ENCODE measurements at places on chromosomes 1 and 21.

GRCh38 chr1:200628223-200628881 is 7.8 kb upstream of the KIF14 start:
- no peak for DNase-seq

DNA sequence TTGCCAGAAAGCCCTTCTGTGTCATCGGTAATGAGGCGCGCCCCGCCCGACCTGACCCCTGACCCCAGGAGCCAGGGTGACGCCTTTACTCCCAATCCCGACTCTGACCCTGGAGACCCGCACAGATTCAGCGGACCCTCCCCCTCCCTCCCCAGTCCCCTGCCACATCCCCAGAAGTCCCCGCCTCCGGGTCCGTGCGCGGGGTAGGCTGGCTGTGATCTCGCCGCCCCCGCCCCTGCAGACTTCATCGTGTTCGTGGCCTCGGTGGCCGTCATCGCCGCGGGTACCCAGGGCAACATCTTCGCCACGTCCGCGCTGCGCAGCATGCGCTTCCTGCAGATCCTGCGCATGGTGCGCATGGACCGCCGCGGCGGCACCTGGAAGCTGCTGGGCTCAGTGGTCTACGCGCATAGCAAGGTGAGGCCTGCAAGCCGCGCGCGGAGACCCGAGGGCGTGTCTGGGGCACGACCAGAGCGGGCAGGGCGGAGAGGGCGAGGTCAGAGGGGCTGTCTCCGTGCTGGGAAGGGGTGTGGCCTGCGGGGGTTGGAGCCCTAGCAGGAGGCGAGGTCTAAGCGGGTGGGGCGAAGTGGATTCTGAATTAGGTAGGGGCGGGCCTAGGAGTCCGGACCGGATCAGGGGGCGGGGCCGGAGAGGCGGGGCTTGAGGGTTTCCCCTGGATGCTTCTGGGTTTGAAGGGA is 34.8 kb downstream of the KCNQ4 start:
- DNase-seq: peak; percentile 71

DNA sequence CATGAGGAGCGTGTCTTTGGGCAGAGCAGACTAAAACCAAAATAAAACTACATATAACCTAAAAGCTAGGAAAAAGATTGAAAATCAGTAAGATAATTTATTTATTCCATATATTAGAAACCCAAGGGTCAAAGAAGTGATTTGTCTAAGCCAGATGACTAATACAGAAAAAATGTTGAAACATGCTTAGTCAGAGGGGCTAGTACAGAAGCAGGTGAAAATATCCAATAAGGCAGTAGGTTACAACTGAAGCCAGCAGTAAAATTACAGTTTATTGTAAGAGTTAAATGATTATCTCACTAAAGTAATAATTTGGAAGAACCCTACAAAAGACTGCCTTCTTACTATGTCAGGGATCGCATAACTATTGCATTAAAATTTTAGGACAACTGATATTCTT is 1190.9 kb upstream of the PRMT6 start:
- DNase-seq: no peak

DNA sequence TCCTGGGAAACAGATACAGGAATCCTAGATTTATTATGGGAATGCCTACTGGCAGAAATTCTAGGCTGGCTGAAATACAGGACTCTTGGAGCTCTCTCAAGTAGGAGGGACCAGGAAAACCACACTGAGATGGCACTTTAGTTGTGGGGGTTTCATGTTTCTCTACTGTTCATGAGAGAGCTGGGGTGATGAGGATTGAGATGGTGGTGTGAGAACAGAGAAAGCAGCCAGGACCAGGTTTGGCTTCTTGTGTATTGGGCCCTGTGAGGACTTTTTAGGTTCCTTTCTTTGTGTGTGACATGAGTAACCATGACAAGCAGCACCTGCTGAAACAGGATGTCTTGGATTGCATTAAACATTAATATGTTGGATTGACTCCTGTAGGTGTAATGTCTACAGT is 4.9 kb downstream of the ARID1A start:
- no peak for DNase-seq

DNA sequence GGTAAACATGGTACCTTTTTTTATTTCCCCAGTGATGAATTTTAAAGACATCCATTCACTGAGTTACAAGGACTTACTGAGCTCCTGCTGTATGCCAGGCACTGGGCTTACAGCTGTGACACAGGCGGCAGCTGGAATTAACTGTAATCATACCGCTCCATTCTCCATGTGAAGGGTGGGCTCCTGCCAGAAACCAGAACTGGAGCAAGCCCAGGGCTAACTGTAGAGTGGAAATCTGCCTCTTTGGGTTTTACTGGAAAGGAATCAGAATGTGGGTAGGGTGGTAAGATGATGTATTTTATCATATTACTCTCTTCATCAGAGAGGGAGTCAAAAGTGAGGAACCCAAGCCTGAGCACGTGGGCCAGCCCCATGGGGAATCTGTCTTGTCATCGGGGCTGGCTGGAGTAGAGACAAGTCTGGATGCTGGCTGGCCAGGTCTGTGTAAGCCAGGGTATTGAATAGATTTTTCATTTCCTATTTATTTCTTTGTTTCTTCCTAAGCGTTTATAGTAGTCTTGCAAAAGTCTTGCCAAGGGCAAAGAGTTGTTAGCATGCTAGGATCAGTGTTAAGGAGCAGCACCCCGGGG is 21.5 kb downstream of the FGGY start:
- DNase-seq: no peak

DNA sequence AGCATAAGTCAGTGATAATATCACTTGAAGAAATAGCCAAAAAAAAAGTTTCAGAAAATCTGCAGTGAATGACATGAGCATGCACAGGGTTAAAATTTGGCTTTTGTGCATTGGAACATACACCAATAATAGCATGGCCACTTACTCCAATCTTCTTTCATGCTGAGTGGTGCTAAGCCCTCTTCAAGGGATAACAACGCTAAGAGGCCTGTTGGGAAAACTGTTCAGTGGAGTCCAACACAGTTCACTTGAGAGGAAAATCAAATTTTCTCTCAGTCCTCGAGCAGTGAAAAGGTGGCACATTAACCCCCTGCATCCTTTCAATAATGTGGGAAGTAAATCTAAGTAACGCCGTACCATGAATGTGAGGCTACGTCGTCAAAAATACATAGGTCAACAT is 264.7 kb downstream of the SPATA17 start:
- DNase-seq: no peak

- peak; percentile 42 for DNase-seq
These were observed 258.3 kb downstream of the TOMM20 start for GRCh38 chr1:234870020-234870981.

GRCh38 chr1:1157426-1157913 is 16.2 kb upstream of the TTLL10 start:
- DNase-seq: peak; percentile 80

DNA sequence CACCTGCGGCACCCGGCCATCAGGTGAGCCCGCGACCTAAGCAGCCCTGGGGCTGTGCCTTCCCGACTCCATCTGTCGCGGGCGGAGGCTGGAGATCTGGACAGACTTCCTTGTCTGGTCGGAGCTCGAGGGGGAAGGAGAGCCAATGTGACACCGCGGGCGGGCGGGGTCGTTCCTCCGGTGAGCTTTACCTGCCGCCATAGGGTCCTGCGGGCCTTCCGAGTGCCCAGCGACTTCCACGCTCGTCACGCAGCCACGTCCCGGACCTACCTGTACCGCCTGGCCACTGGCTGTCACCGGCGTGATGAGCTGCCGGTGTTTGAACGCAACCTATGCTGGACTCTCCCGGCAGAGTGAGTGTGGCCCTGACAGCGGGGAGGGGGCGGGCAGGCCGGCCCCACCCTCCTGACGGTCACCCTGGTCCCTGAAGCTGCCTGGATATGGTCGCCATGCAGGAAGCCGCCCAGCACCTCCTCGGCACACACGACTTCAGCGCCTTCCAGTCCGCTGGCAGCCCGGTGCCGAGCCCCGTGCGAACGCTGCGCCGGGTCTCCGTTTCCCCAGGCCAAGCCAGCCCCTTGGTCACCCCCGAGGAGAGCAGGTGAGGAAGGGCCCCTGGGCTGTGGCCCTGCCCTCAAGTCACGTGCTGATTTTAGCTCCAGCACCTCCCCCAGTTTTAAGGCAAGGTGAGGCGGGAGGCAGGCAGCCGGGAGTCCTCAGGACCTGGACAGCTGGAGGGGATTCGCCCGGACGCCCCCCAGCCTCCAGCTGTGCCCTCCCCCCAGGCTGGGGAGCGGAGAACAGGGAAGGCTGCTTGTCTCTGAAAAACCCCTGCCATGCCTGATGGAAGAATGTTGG is 1.1 kb downstream of the PUSL1 start:
- DNase-seq: no peak

- no peak for DNase-seq
These were observed 91.1 kb downstream of the SLC44A5 start for GRCh38 chr1:75519651-75520427.

DNA sequence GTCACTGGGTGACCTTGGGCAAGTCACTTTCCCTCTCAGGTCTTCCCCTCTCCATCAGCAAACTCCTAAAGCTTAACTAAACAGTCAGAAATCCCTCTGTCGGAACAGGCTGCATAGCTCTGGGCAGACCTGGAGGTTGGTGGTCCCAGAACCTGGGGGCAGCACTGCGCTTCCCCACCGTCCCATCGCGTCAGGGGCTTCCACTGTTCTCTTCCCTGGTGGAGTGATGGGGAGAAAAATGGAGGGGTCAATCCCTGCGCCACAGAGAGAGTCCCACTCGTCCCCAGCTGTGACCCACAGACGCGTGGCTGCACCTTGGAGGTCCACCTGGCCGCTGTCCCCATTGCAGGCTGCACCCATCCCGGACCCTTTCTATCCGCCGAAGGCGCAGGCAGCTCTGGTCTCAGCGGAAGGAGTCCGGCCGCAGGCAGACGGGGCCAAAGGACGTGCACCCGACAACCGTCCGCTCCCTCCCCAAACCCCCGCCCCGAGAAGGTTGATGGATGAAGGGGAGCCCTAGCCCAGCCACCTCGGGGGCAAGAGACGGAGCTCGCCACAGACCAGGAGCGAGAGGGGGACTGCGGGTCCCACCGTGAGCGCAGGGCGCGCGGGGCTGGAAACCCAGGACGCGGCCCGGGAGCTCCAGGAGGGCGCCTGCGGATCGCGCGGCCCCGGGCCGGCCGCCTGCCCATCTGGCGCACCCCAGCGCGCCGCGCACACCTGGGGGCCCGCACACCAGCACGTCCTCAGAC is 588 bp upstream of the WNT3A start:
- peak; percentile 46 for DNase-seq

DNA sequence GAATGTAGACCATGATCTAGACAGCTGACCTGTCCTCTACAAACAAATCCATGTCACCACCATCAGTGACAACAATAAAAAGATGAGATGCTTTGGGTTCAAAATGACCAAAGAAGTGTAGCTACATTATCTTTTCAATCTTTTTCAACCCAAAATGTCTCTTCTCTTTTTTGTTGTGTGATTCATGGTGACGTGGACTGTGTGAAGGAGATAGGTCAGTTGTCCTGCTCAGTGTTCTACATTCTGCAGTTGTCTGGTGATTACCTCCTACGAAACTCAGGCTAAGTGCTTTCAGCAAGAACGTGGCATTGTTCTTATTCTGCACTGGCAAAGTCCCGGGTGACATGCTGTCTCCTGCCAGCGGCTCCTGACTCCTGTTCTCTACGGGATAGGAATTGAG is 73.1 kb downstream of the PRKAB2 start:
- no peak for DNase-seq

DNA sequence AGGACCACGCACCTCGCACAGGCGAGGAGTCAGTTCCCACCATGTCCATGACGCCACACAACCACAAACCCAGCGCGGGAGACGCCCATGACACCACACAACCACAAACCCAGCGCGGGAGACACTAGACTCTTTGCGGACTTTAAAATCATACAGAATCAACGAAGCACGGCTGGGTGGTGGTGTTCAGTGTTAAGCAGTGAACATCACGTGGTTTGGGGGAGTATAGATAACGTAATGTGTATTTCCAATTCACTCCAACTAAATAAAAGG is 19.2 kb downstream of the PTTG1IP start:
- peak; percentile 37 for DNase-seq

DNA sequence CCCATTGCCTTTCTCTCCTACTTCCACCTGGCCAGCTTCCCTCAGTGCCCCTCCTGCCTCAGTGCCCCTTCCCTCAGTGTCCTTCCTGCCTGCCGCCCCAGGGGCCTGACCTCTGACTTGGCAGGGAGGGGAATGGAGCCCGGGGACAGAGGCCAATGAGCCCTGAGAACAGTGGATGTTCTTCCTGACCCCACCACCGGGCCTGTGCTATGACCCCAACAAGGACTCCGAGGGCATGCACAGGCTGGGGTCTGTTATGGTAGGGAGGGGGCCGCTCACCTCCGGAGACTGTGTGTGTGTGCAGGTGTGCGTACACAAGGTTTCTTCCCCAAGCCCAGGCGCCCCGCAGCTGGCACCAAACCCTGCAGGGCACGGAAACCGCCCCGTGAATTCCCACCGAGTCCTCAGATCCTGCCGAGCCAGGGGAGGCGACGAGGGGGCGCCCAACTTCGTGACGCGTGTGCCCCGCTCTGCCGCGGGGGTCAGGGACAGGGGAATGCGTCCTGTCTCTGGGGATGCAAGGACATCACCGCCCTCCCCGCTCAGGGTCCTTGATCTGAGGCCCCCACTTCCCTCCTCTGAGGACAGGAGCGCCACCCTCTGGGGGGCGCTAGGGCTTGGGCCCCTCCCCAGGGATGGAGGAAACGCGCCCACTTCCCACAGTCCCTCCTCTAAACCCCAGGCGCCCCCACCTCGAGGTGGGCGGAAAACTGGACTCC is 766 bp downstream of the RAP1GAP start:
- DNase-seq: no peak

DNA sequence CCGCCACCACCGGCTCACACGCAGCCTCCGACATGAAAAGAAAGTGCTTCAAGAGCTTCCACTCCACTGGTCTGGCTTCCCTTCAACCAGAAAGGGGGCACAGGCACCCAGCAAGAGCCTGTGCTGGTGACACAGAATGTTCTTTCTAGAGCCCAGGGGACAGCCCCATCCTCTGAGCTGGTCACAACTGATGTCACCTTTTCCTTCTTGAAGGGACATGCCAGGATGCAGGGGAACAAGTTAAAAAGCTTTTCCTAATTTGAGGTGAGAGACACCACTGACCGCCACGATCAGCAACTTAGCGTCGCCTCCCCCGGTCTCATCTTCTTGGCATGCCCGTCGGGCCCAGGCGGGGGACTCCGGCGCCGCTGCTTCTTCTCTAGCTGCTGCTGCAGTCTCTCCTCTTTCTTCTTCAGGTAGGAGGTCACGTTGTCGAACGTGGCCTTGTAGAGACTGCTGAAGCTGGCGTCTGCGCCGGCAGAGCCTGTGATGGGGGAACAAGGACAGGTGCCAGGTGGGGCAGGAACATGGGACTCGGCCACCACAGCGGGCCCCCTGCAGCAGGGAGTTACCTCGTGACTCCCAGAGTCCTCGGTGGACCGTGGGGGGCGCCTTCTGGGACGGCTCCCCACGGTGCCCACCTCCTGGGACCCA is 29.5 kb downstream of the WDR4 start:
- DNase-seq: peak; percentile 51

DNA sequence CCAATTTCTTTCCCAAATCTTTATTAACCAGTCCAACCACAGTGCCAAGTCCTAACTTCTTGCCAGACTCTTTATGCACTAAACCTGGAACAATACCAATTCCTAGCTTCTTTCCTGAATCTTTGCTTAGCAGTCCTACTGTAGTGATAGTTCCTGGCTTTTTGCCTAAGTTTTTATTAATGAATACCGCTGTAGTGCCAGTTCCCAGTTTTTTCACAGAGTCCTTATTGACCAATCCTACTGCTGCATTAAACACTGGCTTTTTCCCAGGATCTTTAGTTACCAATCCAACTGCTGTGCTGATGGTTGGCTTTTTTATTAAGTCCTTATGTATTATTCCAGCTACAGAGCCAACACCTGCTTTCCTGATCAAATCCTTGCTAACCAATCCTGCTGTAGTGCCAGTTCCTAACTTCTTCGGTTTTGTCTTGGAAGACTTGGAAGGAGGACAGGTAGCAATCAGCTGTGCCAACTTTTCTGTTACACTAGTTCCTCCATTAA is 80.8 kb downstream of the ASH1L start:
- DNase-seq: no peak

- no peak for DNase-seq
These were observed 64.4 kb downstream of the GADD45A start for GRCh38 chr1:67749263-67749843.

All from right lobe of liver (tissue), 6 donors.